GM12891 (cell line): ENCODE measurements at places on chromosomes 7 and 10.

DNA sequence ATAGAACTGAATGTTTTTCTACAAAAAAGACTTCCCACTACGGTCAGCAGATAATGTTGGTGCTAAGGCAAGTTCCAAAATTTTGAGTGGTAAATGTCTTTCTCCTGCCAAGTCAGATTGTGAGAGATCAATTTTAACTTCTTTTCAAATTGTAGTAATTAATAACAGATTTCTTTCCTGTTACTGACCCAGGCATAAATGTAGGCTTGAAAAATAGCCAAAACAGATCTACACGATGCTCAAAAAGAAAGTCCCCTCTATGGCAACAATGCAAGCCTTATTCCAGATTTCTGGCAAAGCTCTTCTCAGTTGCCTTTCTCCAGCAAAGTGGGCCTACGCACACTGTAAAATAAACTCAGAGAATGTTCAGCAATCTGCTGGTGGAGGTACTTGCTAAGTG is 641.0 kb upstream of the NRP1 start:
- DNase-seq = no peak

DNA sequence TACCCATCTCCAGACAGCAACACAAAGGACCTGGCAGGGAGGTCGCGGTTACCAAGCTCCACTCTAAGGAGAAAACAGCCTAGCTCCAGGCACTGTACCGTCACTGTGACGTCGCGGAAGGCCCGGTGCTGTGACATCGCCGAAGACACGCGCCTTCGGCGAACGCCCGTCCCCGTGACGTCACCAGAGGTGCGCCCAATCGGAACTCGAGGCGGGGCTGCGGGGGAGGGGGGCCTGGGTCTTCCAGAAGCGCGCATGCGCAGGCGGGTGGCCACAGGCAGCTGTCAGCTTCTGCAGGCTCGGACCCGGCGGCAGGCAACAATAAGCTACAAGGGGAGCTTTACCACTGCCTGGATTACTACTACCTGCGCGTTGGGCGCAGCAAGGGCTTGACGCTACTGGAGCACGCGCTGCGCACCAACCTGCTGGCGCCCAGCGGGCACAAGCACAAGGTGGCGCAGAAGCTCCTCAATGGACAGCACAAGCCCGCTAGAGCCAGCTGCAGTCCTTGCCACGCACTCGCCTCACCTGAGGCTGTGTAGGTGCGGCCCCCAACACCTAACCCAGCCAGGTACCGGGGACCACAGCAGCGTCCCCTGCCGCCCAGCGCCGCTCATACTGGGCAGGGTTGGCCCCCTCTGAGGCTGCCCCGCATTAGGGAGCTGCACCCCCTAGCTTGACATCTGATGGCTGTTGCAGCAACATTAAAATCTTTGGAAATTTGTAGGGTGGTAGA is 208.4 kb downstream of the TPST1 start:
- DNase-seq = peak; percentile 92

DNA sequence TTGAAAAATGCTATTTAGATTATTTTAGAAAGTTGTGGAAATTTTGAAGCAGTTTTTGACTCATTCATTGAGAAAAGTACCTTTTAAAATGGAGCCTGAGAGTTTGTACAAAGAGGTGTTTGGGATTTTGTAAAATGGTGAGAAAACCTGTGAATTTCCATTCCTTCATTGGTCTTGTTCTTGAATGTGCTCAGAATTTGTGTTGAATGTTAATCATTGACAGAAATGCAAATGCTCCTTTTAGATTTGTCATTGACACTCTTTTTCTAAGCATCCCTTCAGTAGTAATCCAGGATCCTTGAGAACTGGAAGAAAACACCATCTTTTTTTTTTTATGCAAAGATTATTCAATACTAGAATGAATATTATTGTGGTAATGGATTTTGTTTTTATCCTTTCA is 74.8 kb downstream of the LCOR start:
- DNase-seq = no peak

DNA sequence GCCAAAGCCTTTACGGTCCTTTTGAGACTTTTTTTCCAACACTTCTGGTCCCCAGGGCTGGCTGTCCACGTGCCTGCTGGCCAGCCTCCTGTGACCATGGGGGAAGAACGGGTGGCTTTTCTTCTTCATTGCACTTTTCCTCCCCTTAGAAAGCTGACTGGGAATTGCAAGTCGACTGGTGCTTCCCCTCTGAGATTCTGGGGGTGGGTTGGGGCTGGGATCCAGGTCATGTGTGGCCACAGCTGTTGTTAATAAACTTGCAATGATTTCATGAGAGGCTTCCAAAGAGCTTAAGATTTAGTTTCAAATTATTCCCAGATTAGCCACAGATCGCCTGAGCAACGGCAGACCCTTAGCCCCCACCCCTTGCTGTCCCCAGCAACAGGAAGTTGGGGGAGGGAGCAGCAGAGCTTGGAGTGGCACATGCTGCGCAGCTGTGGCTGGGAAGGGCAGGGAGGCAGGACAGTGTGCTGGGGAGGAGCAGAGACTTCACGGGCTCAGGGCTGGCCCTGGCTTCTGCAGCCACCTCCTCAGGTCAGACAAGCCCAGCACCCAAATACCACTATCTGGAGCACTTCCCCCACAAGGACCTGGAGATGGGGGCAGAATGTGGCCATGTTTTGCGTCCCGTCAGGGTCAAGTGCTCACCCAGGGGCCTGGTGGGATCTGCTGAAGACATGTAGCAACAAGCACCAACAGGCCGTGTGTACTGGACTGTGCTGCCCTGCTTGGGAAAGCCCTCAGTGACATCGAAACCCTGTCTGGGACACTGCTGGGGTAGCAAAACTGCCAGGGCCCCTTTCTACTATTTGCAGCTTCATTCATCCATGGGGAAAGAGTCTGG is 147.1 kb downstream of the RNF216 start:
- no peak for DNase-seq

- no peak for DNase-seq
Measured at GRCh38 chr10:93333278-93333978, 148.7 kb downstream of the MYOF start.
